Head of caudate nucleus (tissue), 42 donors: ENCODE measurements at places on chromosomes 1 and 21.

GRCh38 chr1:236615399-236616148 is 11.3 kb upstream of the HEATR1 start:
- no peak for DNase-seq

- DNase-seq, result no peak
These were observed 71.6 kb downstream of the NENF start for GRCh38 chr1:212504171-212504803.

DNA sequence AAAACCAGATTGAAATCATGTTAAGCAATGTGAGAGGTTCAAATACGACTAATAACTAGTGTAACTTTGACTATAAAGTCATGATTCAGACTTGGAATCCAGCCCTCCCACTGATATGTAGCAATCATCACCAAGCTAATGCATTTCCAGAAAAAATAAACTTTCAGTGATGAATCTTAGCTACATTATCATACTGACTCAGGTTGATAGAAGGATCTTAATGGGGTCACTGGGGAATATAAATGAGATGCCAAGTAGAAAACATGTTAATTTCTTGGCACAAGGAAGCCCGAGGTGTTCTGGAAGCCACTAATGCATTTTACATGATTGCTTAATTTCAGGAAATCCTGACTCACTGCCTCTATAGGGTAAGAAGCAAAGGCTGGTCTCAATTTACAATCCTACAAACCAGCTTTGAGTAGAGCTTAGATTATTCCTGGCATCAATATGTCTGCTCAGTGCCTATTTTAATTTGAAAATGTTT is 67.7 kb downstream of the SELENOF start:
- DNase-seq, result no peak

DNA sequence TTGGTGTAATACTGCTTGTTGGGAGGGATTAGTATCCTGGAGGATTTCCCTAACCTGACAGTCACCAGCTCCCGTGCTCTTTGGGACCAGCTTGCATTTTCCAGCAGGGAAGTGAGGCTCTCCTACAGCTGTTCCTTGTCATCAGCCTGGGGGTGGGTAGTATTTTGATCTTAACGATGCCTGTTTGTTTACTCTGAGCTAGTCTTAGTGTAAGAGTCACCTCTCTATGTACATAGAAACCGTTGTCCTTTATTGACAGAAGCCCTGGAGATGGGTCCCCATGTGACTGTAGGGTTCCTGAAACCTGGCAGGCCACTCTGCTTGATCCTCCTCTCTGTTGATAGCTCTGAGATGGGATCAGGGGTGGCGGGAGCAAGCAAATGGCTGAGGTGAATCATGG is 58.0 kb downstream of the ACP6 start:
- DNase-seq, result no peak
